ENCODE measurements at places on chromosomes 2 and 18.

- DNase-seq = no peak
These were observed at the start of gene SCN2A for GRCh38 chr2:165239230-165239629. Gene SCN2A (plus strand): TSS chr2:165239414. CDS start chr2:165295824, 56,410 bp downstream.

DNA sequence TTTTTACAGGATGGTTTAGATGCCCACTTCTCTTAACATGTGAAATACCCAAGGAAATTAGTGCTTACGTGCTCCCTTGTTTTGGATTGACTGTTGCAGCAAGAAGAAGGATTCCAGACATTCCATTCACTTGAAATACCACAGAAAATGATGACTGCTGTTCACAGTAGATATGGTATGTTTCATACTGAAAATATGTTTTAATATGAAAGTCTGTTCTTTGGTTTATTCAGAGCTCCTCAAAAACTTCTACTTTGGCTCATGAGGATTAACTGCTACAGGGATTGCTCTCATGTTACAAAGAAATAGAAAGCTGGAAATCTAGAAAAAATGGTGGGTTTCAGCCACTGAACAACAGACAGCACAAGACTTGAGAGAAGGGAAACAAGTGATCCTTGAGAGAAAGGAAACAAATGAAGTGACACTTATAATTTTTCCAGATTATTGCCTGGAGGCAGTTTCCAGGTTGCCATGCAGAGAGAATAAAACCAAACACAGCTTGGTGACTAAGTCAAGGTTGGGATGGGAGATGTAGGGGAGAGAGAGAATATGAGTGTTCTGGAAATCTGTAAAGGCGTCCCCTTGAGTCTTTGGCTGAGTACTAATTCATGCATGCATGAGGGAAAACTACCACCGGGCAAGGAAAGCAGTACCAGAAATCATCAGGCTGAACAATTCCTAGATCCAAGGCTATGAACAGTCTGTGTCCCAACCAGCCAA lies 348.1 kb downstream of the CLIP4 start:
- no peak for DNase-seq

- no peak for DNase-seq
These were observed 35.5 kb upstream of the GNAL start for GRCh38 chr18:11653521-11653920.

- no peak for DNase-seq
These were observed 35.5 kb upstream of the EDAR start for GRCh38 chr2:109024477-109024876.

DNA sequence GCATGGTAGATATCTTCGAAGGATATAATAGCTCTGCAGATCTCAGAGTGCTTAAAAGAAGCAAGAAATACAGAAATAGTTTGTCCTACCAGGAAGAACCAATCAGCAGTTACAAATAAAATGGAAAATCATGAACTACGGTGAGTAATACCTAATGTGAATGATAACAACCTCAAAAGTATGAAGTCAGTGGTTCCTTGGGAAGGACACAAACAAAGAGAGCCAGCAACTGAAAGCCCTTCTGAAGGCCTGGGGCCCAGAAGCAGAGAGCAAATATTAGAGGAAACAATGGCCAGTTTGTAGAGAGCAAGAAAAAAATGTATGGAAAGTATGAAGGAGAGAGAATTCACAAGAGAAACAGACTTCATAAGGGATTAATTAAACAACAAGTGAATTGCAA lies 226.8 kb upstream of the CHST9 start:
- no peak for DNase-seq

DNA sequence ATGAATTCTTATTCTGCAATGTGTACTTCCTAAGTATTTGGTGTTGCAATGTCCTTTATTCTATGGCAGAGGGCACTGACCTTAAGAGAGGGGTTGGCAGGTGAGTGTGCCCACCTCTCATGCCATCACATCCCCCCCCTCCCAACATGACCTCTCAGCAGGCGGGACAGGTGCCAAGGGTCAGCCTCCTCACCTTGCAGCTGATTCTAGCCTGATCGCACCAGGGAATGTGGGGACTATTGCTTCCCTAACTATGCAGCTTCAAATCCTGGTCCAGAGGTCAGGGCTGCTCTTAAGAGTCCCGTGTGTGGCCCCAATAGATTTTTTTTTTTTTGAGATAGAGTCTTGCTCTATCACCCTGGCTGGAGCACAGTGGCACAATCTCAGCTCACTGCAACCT lies 9.5 kb downstream of the HJURP start:
- DNase-seq = no peak
